Adipose tissue (tissue), 3 donors: ENCODE measurements at places on chromosomes 6 and 20. TPM values are rescaled to one million over a fixed set of nuclear protein-coding genes. Genes with fewer than 3 reads are reported as not detected.

Gene GNAS-AS1
- polyA plus RNA-seq: 0.34 TPM

Gene C6orf52
- polyA plus RNA-seq: 0.65 TPM

Gene RGS17
- 1.1 TPM for polyA plus RNA-seq

Gene DPPA5
- not detected for polyA plus RNA-seq

Gene MATN4
- not detected for polyA plus RNA-seq

Gene RALGAPA2
- 12.3 TPM for polyA plus RNA-seq

Gene SRMS
- 0.06 TPM for polyA plus RNA-seq

Gene BPIFB1
- 0.60 TPM for polyA plus RNA-seq

Gene SLC17A4
- 2.9 TPM for polyA plus RNA-seq

Gene VWA7
- polyA plus RNA-seq: 2.1 TPM

Gene NR2E1
- polyA plus RNA-seq: not detected

Gene ZBTB46
- 1.8 TPM for polyA plus RNA-seq

Gene DDO
- 2.4 TPM for polyA plus RNA-seq

Gene ANKRD66
- polyA plus RNA-seq: not detected

Gene PXDC1
- 70.9 TPM for polyA plus RNA-seq

Gene OXT
- polyA plus RNA-seq: 1.9 TPM

Gene CST4
- polyA plus RNA-seq: not detected

Gene LGSN
- 0.01 TPM for polyA plus RNA-seq
